Activated CD4-positive, alpha-beta T cell treated with anti-CD3 and anti-CD28 coated beads, Interleukin-2, amount 10 ng/mL, durations not matched to agents 7 days and 5 days (primary cell): ENCODE measurements at places on chromosomes 1 and 21. TPM values are rescaled to one million over a fixed set of nuclear protein-coding genes. Genes with fewer than 3 reads are reported as not detected.
A peak's percentile ranks its signal among the peaks of the same experiment; 100 is the strongest.

DNA sequence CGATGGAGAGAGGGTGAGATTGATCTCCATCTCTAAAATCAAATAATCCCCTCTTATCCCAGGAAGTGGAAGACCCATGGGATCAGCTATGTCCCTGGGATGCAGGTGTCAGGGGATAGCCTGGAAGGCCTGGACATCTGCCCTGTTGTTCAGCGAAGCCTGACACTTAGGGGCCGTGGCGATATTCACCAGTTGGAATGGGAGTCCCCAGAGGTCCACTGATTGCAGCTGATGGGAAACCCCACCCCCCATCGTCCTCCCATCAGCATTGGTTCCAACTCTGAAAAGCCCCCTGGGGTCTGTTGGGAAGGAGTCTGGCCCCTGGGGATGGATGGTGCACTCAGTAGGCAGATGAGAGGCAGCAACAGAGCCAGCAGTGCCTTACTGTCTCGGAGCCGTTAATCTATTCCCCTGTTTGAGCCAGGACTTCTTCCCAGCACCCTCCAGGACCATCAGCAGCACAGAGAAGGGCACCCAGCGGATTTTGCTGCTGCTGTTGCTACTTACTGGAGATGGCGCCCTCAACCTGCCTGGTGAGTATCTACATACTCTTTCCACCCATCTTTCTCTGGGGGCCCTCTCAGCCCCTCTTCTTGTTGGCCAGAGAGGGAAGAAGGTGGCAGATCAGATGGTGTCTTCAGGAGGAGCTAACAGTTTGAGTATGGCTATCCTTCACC is 13.4 kb downstream of the CATSPER4 start:
- H3K4me3 ChIP-seq = no peak overlapping the region
- DNase-seq = no peak
- H3K36me3 ChIP-seq = no peaks in the 10 kb centered on the region
- peak overlapping the region; percentile 84 for H3K27ac ChIP-seq

DNA sequence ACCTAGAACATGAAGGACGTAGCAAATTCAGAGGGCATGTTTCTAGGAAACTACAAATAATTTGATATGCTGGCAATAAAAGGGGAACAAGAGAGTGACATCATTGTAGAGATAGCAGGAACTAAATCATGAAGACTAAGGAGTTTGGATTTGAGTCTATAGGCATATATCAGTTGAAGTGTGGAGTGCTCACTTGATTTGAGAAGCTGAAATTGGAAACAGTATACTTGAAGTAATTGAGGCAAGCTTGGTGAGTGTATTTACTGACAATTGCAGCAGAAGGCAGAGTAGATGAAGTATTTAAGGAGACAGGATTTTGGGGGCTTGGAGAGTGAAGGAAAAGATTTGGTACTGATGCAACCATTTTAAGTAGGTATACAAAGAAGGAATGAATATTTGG is 6.4 kb upstream of the TMCO2 start:
- H3K36me3 ChIP-seq = peaks cover 47% of the 10 kb centered on the region
- peak overlapping the region; percentile 81 for H3K27ac ChIP-seq
- no peak overlapping the region for H3K4me3 ChIP-seq
- H3K27me3 ChIP-seq = no peaks in the 10 kb centered on the region

DNA sequence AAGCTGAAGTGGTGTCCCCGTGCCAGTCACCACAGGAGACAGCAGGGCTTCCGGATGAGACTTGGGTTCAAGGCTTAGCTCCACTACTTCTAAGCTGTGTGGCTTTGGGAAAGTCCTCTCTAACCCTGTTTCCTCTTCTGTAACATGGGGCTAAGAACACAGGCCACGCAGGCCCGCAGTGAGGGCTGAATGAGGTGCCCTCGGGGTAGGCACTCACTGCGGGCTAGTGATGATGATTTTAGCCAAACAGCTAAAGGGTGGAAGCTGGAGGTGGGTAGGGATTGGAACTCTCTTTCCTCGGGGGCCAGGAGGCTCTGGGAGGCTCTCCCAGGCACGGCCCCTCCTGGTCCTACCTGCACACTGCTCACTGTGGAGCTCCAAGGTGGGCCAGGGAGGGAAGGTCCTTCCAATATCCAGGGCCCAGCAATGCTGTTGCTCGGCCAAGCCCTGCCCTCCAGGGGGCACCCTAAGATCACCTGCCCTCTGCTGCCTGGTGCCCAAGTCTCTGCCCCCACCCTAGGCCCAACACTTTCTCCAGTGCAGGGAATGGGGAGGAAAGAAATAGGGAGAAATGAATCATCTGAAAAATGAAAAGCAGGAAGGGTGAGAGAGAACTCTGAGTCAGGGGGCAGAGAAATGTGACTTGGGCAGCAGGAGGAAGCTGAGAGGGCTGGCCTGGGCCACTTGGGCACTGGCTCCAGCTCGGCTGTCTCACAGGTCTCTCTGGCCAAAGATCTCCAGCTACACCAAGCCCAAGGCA is 19.2 kb upstream of the EVA1B start:
- H3K4me3 ChIP-seq = no peak overlapping the region
- no peaks in the 10 kb centered on the region for H3K27me3 ChIP-seq
- peaks cover 21% of the 10 kb centered on the region for H3K4me1 ChIP-seq
- peak overlapping the region; percentile 66 for H3K27ac ChIP-seq

Gene KRTAP21-2
- not detected for total RNA-seq

DNA sequence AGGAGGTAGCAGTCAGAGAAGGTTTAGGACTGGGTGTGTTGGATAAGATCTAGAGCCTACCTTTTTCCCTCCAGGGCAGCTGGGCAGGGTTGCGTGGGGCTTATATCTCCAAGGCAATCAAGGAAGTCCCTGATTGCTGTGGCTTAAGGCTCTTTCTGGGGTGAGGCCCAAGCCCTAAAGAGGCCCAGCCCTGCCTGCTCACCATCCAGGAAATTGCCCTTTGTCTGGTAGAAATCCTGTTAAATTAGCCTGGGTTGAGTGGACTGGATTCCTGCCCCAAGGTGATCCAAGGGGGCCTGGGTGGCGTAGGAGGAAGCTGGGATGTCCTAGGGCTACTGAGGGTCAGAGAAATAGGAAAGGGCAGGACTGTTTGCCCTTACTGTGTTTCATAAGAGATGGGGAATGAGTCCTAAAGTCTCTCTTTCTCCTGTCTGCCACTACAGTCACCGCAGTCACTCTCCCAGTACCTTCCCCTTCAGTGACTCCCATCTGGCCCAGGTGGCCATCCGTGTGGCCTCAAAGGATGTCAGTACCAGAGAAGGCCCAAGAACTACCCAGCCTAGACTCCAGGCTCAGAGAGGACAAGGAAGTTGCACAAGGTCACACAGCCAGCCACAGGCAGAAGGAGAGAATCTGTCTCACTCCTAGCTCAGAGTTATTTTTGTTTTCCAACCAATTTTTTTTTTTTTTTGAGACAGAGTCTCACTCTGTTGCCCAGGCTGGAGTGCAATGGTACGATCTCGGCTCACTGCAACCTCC is 25.8 kb downstream of the MFSD2A start:
- no peaks in the 10 kb centered on the region for H3K4me1 ChIP-seq
- no peak overlapping the region for H3K4me3 ChIP-seq
- no peaks in the 10 kb centered on the region for H3K27me3 ChIP-seq
- H3K27ac ChIP-seq = no peak overlapping the region

DNA sequence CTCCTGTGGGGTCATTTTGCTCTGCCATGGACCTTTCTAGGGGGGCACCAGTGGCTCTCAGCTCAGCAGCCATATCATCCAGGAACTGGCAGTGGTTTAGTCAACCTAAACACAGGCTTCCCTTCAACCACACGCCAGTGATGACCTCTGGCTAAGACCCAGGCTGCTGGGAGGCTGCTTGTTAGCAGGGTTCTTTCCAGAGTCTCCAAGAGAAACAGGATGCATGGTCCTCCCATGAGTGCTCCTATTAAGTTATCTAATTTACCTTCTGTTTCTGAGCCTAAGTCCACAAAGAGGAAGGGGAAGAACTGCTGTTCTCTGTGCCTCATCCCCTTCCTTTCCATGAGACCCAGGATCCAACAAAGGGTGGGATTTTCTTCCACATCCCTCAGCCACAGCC is 137.3 kb upstream of the PLXNA2 start:
- no peaks in the 10 kb centered on the region for H3K4me1 ChIP-seq
- H3K27me3 ChIP-seq = no peaks in the 10 kb centered on the region
- H3K4me3 ChIP-seq = no peak overlapping the region
- H3K27ac ChIP-seq = no peak overlapping the region
- no peaks in the 10 kb centered on the region for H3K36me3 ChIP-seq
- no peak for DNase-seq

Gene AJAP1
- not detected for total RNA-seq

- H3K4me3 ChIP-seq = no peak overlapping the region
- peak; percentile 1 for DNase-seq
- H3K4me1 ChIP-seq = no peaks in the 10 kb centered on the region
- H3K27ac ChIP-seq = no peak overlapping the region
- H3K27me3 ChIP-seq = peaks cover 30% of the 10 kb centered on the region
These were observed 17.4 kb upstream of the MYOG start for GRCh38 chr1:203103216-203103615.

Gene KCNT2
- total RNA-seq = not detected

Gene OR10Z1
- not detected for total RNA-seq

Gene PER3
- 2.1 TPM for total RNA-seq

Gene PTPN7
- 183 TPM for total RNA-seq

DNA sequence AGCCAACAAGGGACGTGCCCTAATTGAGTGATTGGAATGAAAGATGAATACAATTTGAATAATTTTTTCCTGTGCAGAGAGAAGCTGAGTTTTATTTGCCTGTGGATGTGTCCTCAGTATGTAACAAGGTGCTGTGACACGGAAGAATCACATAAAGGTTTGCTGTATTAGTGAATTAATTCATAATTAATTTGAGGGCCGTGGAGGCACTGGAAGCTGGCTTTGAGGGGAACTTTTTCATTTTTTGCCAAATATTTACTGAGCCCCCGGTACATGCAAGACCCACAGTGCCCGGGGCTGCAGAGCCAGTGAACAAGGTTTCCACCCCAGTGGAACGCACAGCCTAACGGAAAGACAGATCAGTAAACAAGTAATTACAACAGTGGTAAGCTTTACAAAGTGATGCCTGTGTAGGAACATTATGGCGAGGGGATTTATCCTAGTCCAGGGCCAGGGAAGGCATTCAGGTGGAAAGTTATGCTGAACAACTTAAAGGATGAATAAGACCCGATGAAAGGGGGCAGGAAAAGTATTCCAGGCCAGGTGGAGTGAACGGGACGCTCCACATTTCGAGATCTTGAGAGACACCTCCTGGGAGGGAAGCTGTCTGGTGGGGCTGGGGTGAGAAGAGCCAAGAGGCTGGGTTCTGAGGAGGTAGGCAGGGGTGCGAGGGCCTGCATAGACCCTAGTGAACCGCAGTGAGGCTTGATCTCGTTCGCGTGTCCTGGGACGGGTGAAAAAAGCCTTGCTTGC is 773 bp upstream of the RCC2 start:
- H3K27me3 ChIP-seq = no peaks in the 10 kb centered on the region
- H3K27ac ChIP-seq = peak overlapping the region; percentile 90
- H3K4me3 ChIP-seq = peak overlapping the region; percentile 81
- H3K36me3 ChIP-seq = peaks cover 6% of the 10 kb centered on the region
- H3K4me1 ChIP-seq = peaks cover 47% of the 10 kb centered on the region
- DNase-seq = no peak

DNA sequence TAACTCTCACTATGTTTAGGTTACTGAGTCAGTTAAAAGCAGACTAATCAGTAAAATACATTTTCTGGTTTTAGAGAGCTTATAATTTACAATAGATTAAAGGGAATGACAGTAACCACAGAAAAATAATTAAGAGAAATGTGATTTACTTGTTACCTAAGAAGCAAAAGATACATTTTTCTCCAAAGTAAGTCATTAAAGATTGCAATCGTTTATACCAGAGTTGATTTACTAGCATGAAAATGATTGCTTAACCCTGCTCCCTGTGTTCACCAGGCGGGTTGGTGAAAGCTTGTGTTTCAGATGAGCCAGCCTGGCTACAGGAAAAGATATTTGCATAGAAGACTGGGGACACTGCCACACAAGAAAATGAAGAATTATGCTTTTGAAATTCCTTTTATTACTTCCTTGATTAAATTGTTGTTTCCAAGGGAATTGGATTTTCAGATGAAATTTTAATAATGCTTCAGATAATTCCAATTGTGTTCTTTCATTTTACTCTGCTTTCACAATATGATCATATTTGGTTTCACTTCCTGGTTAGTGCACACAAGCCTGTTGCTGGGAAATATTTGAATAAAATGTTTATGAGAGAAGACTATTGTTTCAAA is 27.9 kb downstream of the LRRC8B start:
- H3K4me1 ChIP-seq = peaks cover 41% of the 10 kb centered on the region
- H3K36me3 ChIP-seq = peaks cover 64% of the 10 kb centered on the region
- H3K27ac ChIP-seq = peak overlapping the region; percentile 89

DNA sequence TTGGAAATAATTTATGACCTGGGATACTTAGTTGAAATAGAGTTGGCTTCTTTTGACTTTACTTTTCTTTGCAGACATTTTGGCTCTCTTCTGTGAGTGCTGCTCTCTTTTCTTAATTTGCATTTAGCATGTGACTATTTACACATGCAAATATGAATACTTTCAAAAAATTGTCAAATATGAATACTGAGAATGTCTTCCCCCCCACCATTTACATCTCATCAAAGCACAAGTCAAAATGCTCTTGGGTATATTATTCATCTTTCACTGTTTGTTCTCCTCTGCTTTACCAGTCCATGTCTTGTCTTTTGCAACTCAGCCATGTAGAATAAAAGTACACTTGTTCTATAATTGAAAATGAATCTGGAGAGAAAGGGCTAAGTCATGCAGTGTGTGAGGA is 126.5 kb downstream of the HHIPL2 start:
- DNase-seq = no peak
- no peak overlapping the region for H3K4me3 ChIP-seq
- H3K27ac ChIP-seq = peak overlapping the region; percentile 91
- no peaks in the 10 kb centered on the region for H3K27me3 ChIP-seq

DNA sequence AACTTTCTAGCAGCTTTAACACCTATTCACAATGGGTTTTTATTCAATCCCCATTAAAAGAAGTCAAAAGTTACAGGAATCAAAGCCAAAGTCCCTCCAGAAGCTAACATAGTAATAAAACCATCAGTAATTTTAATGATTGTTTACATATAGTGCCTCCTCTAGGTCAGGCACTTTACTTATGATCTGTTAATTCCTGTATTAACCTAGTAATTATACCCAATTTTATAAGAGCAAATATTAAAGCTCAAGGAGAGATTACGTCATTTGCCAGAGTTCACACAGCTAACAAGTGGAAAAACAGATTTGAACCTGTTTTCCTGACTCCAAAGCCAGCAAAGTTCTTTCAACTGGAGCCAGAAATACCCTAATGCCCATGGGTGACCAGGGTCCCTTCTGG is 112.9 kb upstream of the F3 start:
- no peak overlapping the region for H3K4me3 ChIP-seq
- H3K27ac ChIP-seq = no peak overlapping the region
- no peaks in the 10 kb centered on the region for H3K36me3 ChIP-seq
- H3K4me1 ChIP-seq = no peaks in the 10 kb centered on the region

Gene AGO4
- total RNA-seq = 14.7 TPM

DNA sequence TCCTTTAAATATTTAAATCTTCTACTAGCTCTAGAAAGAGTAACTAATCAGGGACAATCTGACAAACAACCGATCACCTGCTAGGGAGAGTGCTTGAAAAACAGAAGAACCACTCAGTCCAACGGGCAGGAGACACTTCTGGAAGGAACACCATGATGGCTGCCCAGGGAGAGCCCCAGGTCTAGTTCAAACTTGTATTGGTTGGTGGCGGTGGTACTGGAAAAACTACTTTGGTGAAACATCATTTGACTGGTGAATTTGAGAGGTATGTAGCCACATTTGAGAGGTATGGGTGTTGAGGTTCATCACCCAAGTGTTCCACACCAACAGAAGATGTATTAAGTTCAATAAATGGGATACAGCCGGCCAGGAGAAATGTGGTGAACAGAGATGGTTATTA is 4.8 kb upstream of the WDR47 start:
- no peaks in the 10 kb centered on the region for H3K36me3 ChIP-seq
- peaks cover 6% of the 10 kb centered on the region for H3K4me1 ChIP-seq
- no peak overlapping the region for H3K27ac ChIP-seq
- no peak overlapping the region for H3K4me3 ChIP-seq
- H3K27me3 ChIP-seq = peaks cover 15% of the 10 kb centered on the region
- DNase-seq = no peak

Gene CD5L
- total RNA-seq = not detected
